Small intestine (tissue), 16 donors: ENCODE measurements at places on chromosomes 13 and 19. TPM values are rescaled to one million over a fixed set of nuclear protein-coding genes. Genes with fewer than 3 reads are reported as not detected.

Gene TLE6
- 0.75 TPM for polyA plus RNA-seq

DNA sequence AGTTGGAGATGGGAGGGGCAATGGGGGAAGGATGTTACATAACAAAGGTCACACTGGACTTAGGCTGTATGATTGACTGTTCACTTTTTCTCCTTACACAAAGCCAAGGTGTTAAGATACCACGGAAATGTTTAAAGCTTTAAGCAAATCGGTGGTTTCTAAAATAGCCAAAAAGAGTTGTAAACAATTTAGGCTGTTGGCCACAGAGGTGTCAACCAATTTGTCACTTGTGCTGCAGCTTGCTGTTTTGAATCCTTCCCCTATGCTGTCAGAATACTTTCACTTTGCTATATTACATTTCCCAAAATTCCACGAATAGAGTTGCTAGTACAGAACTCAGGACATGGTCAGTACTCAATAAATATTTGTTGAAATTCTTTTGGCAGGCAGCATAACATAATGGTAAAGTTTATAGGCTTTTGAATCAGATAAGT is 149.3 kb downstream of the VWA8 start:
- no peaks in the 10 kb centered on the region for H3K27me3 ChIP-seq
- H3K27ac ChIP-seq, result no peak overlapping the region
- no peaks in the 10 kb centered on the region for H3K4me1 ChIP-seq

Gene PSG1
- polyA plus RNA-seq, result not detected

DNA sequence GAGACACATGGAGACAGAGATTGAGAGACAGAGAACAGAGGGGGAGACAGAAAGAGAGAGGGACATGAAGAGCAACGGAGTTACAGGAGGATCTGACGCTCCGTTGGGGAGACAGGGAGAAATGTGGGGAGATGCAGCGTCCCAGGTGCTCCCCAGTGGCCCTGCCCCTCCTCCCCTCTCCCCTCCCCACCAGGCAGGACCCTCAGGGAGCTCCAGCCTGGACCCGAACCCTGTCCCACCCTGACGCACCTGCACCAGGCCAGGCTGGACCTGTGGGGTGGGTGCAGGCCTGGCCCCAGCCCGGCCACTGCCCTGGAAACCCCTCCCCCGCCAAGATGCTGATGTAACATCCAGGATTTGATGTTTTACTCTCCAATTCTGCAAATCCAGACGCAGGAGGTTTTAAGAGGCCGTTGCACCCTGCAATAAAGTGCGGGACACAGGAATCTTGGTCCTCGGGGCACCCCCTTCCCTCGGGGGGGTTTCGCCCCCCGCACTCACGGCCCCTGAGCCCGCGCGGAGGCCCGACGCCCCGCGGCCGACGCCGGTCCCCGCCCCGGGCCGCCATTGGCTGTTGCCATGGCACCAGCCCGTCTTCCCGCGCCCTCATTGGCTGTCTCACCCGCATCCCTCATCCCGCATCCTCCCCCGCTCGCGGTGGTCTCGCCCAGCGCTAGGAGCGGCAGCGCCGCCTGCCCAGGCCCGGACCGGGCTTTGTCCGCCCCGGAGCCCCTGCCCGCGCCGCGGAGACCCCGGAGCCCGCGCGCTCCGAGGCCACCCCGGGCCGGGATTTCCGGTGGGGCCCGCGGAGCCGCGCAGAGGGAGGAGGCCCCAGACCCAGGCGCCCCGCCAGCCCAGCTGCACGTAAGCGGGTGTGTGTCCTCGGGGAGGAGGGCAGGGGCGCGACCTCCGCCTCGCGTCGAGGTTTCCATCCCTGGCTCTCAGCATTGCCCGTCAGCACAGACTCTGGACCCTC is at the start of gene APC2:
TSS of gene APC2 (plus strand) at position 655 of the 976 bp plus-strand sequence. CDS start 2,881 bp downstream, outside the sequence.
- DNase-seq, result no peak
- no peak within 1 kb of the TSS for H3K4me3 ChIP-seq
- H3K27ac ChIP-seq, result no peak within 1 kb of the TSS
- no peaks in the 10 kb centered on the region for H3K36me3 ChIP-seq
- peaks cover 12% of the 10 kb centered on the region for H3K4me1 ChIP-seq

DNA sequence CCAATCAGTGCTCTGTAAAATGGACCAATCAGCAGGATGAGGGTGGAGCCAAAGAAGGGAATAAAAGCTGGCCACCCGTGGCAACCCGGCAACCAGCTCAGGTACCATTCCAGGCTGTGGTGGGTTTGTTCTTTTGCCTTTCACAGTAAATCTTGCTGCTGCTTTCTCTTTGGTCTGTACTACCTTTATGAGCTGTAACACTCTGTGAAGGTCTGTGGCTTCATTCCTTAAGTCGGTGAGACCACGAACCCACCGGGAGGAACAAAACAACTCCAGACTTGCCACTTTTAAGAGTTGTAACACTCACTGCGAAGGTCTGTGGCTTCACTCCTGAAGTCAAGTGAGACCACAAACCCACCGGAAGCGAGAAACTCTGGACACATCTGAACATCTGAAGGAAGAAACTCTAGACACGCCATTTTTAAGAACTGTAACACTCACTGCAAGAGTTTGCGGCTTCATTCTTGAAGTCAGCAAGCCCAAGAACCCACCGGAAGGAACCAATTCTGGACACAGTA is 16.5 kb upstream of the SPACA6 start:
- H3K4me1 ChIP-seq, result no peaks in the 10 kb centered on the region
- no peak for DNase-seq
- no peak overlapping the region for H3K27ac ChIP-seq

- no peak for DNase-seq
- no peak overlapping the region for H3K4me3 ChIP-seq
- no peak overlapping the region for H3K27ac ChIP-seq
These were observed 204.5 kb upstream of the ATXN8OS start for GRCh38 chr13:69903081-69903480.

Gene TPTE2
- not detected for polyA plus RNA-seq

DNA sequence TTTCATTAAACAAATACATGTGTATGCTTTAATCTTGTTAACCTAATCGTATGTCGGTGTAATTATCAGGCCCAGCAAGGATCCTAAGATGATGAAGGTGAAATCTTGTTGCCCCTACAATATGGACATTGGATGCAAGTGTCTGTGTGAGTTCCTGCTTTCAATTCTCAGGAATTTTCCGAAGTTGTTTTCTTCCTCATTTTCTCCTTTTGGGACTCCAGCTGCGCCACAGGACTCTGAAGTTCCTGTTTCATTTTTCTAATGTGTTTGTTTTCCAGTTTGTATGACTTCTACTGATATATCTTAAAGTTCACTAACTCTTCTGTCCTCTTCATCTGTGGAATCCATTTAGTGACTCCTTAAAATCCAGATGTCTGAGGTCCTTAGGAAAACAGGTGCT is 11.9 kb upstream of the OR7D2 start:
- H3K4me1 ChIP-seq, result no peaks in the 10 kb centered on the region
- no peak overlapping the region for H3K27ac ChIP-seq
- DNase-seq, result no peak
- peaks cover 6% of the 10 kb centered on the region for H3K36me3 ChIP-seq
- no peaks in the 10 kb centered on the region for H3K27me3 ChIP-seq

DNA sequence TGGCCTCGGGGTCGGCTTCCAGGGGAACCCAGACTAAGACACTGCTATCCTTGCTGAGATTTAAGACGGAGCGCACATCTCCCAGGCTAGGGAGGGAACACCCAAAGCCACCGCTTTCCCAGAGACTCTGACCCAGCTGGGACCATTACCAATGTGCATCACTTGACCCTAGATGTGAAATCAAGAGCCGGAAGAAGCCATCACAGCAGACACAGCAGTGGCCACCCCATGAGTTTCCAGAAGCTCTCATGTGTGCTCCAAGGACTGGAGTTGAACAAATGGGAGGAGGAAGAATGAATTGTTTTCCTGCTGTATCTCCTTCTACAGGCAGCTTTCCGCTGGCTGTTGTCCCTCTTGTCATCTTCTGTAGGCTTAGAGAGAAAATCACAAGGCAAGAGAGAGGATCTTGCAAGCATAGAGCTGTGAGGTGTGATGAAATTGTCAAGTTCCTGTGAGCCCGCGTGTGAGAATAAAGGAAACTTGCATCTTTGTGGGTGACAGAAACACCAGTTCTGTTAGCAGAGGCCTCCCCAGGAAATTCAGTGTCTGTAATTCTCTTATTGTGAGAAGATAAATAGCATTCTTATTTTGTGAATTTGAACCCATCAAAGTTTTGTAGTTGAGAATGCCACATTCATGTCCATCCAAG is 711.8 kb downstream of the UQCRFS1 start:
- DNase-seq, result no peak
- H3K27ac ChIP-seq, result no peak overlapping the region
- no peaks in the 10 kb centered on the region for H3K4me1 ChIP-seq
- H3K27me3 ChIP-seq, result no peaks in the 10 kb centered on the region

Gene ZNF135
- polyA plus RNA-seq, result 6.2 TPM

- no peaks in the 10 kb centered on the region for H3K36me3 ChIP-seq
- no peak for DNase-seq
- H3K27ac ChIP-seq, result no peak overlapping the region
These were observed 3.2 kb upstream of the NKG7 start for GRCh38 chr19:51375504-51376221.

Gene ACP7
- polyA plus RNA-seq, result 2.9 TPM

GRCh38 chr13:77832339-77833100 is 86.1 kb downstream of the EDNRB start:
- H3K4me1 ChIP-seq, result no peaks in the 10 kb centered on the region
- H3K4me3 ChIP-seq, result no peak overlapping the region
- no peak for DNase-seq
- H3K36me3 ChIP-seq, result no peaks in the 10 kb centered on the region
- H3K27ac ChIP-seq, result no peak overlapping the region

GRCh38 chr13:110425444-110425780 is 118.3 kb downstream of the COL4A2 start:
- no peaks in the 10 kb centered on the region for H3K27me3 ChIP-seq
- DNase-seq, result no peak
- no peak overlapping the region for H3K4me3 ChIP-seq
- no peaks in the 10 kb centered on the region for H3K4me1 ChIP-seq
- peaks cover 15% of the 10 kb centered on the region for H3K36me3 ChIP-seq

GRCh38 chr19:6925801-6926751 is 38.7 kb downstream of the ADGRE1 start:
- DNase-seq, result no peak
- no peaks in the 10 kb centered on the region for H3K36me3 ChIP-seq
- no peak overlapping the region for H3K4me3 ChIP-seq
- no peaks in the 10 kb centered on the region for H3K27me3 ChIP-seq
- H3K27ac ChIP-seq, result no peak overlapping the region

DNA sequence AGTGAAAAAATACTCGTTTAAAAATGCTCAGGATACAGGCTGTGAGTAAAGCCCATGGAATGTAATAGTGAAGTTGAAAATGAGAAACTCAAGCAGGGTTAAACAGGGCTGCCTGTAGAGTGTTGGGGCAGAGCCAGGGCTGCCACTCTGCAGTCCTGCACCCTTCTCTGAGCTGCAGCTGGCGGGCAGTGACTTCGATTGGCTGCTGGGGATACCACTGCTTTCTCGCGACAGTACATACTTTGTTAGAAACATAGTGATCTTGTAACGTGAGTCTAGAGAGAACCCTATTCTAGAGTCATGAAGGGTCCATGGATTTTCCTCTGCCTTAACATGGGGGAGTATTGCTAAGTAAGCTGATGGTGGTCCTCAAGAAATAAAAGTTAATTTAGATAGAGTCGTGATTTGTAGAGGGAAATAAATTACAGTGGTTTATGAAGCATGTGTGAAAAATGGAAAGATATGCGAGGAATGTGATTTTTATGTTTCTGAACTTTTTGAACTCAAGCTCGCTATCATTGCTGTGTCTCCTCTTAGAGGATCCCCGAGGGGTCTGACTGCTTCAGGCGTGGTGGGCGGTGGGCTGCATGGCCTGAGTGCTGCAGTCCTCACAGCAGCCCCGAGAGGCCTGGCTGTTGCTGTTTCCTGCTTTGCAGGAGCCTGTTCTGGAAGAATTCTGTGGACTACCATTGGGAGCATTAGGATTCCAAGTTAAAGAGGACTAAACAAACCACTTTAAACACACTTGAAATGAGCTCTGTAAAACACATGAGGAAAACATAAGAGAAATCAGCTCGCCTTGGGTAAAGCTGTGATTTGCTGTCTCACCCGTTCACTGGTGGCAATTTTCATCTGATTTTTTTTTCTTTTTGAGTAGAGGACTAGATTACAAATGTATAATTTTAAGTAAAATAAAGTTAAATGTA is 95.7 kb downstream of the ARHGEF7 start:
- no peak overlapping the region for H3K27ac ChIP-seq
- peaks cover 6% of the 10 kb centered on the region for H3K4me1 ChIP-seq
- H3K36me3 ChIP-seq, result no peaks in the 10 kb centered on the region
- DNase-seq, result no peak
- no peak overlapping the region for H3K4me3 ChIP-seq
- no peaks in the 10 kb centered on the region for H3K27me3 ChIP-seq

Gene LILRA2
- 1.1 TPM for polyA plus RNA-seq

Gene LILRB4
- 1.1 TPM for polyA plus RNA-seq

- H3K27ac ChIP-seq, result no peak overlapping the region
- no peak overlapping the region for H3K4me3 ChIP-seq
- no peak for DNase-seq
- no peaks in the 10 kb centered on the region for H3K27me3 ChIP-seq
These were observed 326.2 kb upstream of the GPC6 start for GRCh38 chr13:92900446-92900845.

Gene LYPD3
- 1.1 TPM for polyA plus RNA-seq

- DNase-seq, result no peak
- no peak overlapping the region for H3K4me3 ChIP-seq
- H3K36me3 ChIP-seq, result no peaks in the 10 kb centered on the region
- no peak overlapping the region for H3K27ac ChIP-seq
- no peaks in the 10 kb centered on the region for H3K27me3 ChIP-seq
These were observed 17.3 kb upstream of the AKT2 start for GRCh38 chr19:40302224-40303011.

Gene PRKCG
- 0.90 TPM for polyA plus RNA-seq

Gene CSNK1A1L
- not detected for polyA plus RNA-seq
